SJSA1 (cell line): ENCODE measurements at places on chromosomes 16 and 17. TPM values are rescaled to one million over a fixed set of nuclear protein-coding genes. Genes with fewer than 3 reads are reported as not detected.

- peaks cover 22% of the 10 kb centered on the region for H3K4me1 ChIP-seq
- H3K4me3 ChIP-seq, result peak overlapping the region; percentile 64
- DNase-seq, result no peak
- H3K36me3 ChIP-seq, result peaks cover 21% of the 10 kb centered on the region
Observed at GRCh38 chr17:39196808-39197291, 619 bp downstream of the CACNB1 start.

DNA sequence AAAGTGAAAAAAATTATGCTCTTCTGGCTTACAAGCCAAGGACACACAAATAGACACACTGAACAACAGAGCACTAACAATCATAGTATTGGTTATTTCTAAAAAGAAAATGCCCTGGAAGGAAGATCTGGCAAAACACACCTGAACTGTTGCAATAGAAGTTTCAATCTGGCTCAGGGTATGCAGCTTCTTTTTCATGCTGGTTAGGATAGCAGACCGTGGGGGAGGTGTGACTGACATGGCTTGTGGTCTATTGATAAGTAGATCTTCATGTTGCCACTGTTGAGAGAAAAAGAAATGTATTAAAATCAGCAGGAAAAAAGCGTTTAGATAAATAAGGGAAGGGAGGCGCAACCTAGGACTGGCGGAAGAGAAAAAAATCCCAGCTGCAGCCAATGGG lies 26.5 kb upstream of the ARL6IP1 start:
- H3K27me3 ChIP-seq, result no peaks in the 10 kb centered on the region
- no peak for DNase-seq
- H3K4me1 ChIP-seq, result no peaks in the 10 kb centered on the region

GRCh38 chr16:17194190-17194780 lies 276.5 kb downstream of the XYLT1 start:
- no peaks in the 10 kb centered on the region for H3K4me1 ChIP-seq
- no peak overlapping the region for H3K27ac ChIP-seq
- H3K4me3 ChIP-seq, result no peak overlapping the region
- peaks cover 13% of the 10 kb centered on the region; the same call in 1 of the 2 replicates for H3K36me3 ChIP-seq

GRCh38 chr16:87580855-87581261 lies 21.4 kb upstream of the JPH3 start:
- H3K4me1 ChIP-seq, result peaks cover 69% of the 10 kb centered on the region
- H3K36me3 ChIP-seq, result no peaks in the 10 kb centered on the region
- no peaks in the 10 kb centered on the region for H3K27me3 ChIP-seq
- H3K4me3 ChIP-seq, result no peak overlapping the region

- H3K4me1 ChIP-seq, result no peaks in the 10 kb centered on the region
- peak; percentile 25 for DNase-seq
- H3K27ac ChIP-seq, result no peak overlapping the region
- H3K4me3 ChIP-seq, result no peak overlapping the region
Observed at GRCh38 chr17:6187836-6188235, 117.7 kb downstream of the WSCD1 start.

GRCh38 chr17:13283606-13284005 lies 265.8 kb upstream of the ELAC2 start:
- H3K27me3 ChIP-seq, result no peaks in the 10 kb centered on the region
- H3K4me1 ChIP-seq, result no peaks in the 10 kb centered on the region
- no peak overlapping the region for H3K4me3 ChIP-seq
- no peak overlapping the region for H3K27ac ChIP-seq

GRCh38 chr16:53678756-53679343 lies 24.8 kb downstream of the RPGRIP1L start:
- no peak for DNase-seq
- H3K4me1 ChIP-seq, result peaks cover 7% of the 10 kb centered on the region
- no peaks in the 10 kb centered on the region for H3K27me3 ChIP-seq
- no peaks in the 10 kb centered on the region; the same call in none of the 2 replicates for H3K36me3 ChIP-seq
- no peak overlapping the region for H3K4me3 ChIP-seq

GRCh38 chr16:86494039-86494564 lies 16.2 kb upstream of the FOXF1 start:
- no peak overlapping the region for H3K27ac ChIP-seq
- DNase-seq, result no peak
- no peaks in the 10 kb centered on the region for H3K27me3 ChIP-seq
- peaks cover 52% of the 10 kb centered on the region for H3K4me1 ChIP-seq

GRCh38 chr17:74643826-74644225 lies 20.3 kb upstream of the CD300E start:
- peaks cover 45% of the 10 kb centered on the region for H3K27me3 ChIP-seq
- DNase-seq, result no peak
- no peak overlapping the region for H3K27ac ChIP-seq
- no peaks in the 10 kb centered on the region for H3K36me3 ChIP-seq
- H3K4me1 ChIP-seq, result no peaks in the 10 kb centered on the region

DNA sequence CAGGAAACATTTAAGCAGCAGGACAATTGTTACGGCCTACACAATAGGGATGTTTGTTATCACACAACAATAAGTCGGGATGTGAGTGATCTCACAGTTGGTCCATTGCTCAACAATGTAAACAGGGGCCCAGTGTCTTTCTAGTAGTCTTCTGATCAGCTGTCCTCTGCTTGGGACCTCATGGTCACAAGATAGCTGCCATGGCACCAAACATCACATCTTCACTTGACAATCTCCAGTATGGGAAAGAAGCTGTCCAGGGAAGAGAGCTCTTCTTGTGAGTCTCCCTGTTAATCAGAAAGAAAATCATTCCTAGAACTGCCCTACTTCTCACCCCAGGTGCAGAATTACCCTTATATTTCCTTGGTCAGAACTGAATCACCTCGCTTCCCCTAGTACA lies 6.3 kb upstream of the GPRC5B start:
- no peaks in the 10 kb centered on the region for H3K36me3 ChIP-seq
- H3K27me3 ChIP-seq, result no peaks in the 10 kb centered on the region
- DNase-seq, result no peak
- H3K4me3 ChIP-seq, result no peak overlapping the region

DNA sequence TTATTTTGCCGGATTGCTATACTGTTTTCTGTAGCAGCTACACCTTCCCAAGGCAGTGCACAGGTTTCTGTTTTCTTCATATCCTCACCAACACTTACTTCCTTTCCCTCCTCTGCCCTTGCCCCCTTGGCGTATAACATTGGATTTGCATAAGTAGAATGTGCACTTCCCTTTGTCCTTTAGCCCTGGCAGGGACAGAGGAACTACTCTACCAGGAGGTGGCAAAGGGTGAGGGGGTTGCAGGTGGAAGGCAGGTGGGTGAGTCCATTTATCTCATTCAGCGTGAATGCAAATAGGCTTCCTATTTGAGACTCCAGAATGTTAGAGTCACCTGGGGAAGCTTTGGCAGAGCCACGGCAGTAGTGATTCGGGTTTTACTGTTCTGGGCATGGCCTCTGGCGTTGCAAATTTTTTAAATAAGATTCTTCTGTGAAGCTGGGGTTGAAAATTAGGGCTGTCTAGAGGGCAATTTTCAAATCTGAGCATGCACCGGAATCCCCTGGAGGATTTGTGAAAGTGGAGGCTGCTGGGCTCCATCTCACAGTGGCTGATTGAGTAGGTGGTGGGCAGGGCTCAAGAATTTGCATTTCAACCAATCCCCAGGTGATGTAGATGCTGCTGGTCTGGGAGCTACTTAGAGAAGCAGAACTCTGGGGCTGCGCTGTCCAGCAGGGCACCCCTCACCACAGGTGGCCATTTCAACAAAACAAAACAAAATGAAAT lies 84.7 kb downstream of the PLCG2 start:
- H3K4me1 ChIP-seq, result no peaks in the 10 kb centered on the region
- H3K36me3 ChIP-seq, result no peaks in the 10 kb centered on the region
- H3K27ac ChIP-seq, result no peak overlapping the region
- DNase-seq, result no peak

The ADAP2 gene
- total RNA-seq, result 0.13 and 1.3 TPM in 2 replicates

DNA sequence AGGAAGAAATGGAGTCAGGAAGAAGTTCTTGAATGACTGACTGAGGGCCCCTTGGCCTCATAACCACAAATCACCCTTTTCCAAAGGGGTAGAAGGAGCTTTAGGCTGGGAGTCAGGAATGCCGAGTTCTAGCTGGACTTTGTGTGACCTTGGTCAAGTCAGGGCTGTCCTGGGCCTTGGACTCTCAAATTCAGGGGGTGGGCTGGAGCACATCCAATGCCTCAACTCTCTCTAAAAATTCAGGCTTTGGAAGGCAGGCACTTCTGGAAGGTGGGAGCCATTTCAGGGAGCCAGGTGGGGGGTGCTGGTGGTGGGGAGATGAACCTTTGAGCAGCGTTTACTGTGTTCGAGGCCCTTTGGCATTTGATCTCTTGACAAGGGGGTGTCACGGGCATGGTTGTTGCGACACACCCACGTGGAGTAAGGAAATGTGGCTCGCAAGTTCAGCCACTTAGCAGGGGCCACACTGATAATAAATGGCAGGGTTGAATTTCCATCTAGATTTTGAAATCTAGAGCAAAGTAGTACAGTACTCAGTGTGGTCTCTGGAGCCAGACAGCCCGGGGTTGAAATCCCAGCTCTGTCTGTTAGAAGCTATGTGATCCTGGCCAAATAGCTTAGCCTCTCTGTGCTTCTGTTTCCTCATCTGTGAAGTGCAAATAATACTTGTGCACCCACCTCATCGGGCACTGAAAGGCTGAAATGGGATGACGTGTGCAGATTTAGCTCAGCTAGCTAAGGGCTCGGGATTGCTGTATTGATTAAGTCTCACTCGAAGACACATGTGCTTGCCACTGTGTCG lies 47.1 kb upstream of the CIBAR2 start:
- no peak overlapping the region for H3K4me3 ChIP-seq
- no peak overlapping the region for H3K27ac ChIP-seq
- no peaks in the 10 kb centered on the region for H3K36me3 ChIP-seq
- no peak for DNase-seq
- no peaks in the 10 kb centered on the region for H3K27me3 ChIP-seq

The KRT12 gene
- total RNA-seq, result not detected in 2 replicates

- H3K27ac ChIP-seq, result no peak overlapping the region
- DNase-seq, result no peak
- H3K36me3 ChIP-seq, result no peaks in the 10 kb centered on the region
- H3K27me3 ChIP-seq, result no peaks in the 10 kb centered on the region
- no peak overlapping the region for H3K4me3 ChIP-seq
Observed at GRCh38 chr16:5756969-5757368, 659.4 kb upstream of the EEF2KMT start.

GRCh38 chr17:47978324-47978723 lies 7.4 kb downstream of the CDK5RAP3 start:
- peaks cover 92% of the 10 kb centered on the region for H3K36me3 ChIP-seq
- H3K4me3 ChIP-seq, result no peak overlapping the region
- H3K27me3 ChIP-seq, result no peaks in the 10 kb centered on the region
- DNase-seq, result peak; percentile 76

- H3K27ac ChIP-seq, result no peak overlapping the region
- no peak for DNase-seq
- H3K4me1 ChIP-seq, result no peaks in the 10 kb centered on the region
- no peaks in the 10 kb centered on the region; the same call in 1 of the 2 replicates for H3K27me3 ChIP-seq
- no peaks in the 10 kb centered on the region for H3K36me3 ChIP-seq
Observed at GRCh38 chr17:58811290-58811689, 55.6 kb downstream of the PPM1E start.

DNA sequence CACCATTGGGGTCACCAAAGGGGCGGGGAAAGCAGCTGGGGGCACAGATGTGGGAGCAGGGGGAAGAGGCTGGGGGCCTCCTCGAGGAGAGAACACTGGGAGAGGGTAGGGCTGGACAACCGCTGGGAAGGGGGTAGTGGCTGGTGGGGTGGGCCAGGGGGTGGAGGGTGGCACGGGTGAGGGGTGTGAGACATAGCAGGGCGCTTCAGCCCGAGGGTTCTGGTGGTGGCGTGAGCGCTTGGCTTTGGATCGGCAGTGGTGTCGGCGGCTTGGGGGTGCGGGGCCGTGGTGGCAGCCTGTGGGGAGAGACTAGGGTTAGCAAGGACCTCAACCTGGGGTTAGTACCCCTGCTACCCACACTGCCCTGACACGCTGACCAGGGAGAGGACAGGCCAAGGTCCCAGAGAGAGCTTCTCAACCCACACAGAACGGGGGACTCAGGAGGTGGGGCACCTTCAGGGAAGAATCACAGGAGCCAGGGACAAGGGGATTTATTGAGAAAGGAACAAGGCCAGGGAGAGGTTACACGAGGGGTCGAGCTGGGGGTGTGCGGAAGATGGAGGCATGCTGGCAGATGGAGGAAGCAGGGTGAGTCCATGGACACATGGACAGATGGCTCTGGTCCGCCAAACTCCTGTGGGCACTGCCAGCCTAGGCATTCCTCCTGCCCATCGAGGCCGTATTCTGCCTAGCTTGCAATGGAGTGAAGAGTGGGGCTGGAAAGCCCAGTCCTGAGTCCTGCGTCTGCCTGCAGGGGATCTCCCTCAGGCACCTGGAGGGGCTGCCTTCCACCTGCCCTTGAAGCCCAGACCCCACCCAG lies 8.4 kb downstream of the PER1 start:
- no peak overlapping the region for H3K27ac ChIP-seq
- no peaks in the 10 kb centered on the region for H3K27me3 ChIP-seq
- no peak overlapping the region for H3K4me3 ChIP-seq
- H3K36me3 ChIP-seq, result peaks cover 61% of the 10 kb centered on the region
- DNase-seq, result peak; percentile 36

The PEMT gene
- total RNA-seq, result 49.2 and 49.3 TPM in 2 replicates

DNA sequence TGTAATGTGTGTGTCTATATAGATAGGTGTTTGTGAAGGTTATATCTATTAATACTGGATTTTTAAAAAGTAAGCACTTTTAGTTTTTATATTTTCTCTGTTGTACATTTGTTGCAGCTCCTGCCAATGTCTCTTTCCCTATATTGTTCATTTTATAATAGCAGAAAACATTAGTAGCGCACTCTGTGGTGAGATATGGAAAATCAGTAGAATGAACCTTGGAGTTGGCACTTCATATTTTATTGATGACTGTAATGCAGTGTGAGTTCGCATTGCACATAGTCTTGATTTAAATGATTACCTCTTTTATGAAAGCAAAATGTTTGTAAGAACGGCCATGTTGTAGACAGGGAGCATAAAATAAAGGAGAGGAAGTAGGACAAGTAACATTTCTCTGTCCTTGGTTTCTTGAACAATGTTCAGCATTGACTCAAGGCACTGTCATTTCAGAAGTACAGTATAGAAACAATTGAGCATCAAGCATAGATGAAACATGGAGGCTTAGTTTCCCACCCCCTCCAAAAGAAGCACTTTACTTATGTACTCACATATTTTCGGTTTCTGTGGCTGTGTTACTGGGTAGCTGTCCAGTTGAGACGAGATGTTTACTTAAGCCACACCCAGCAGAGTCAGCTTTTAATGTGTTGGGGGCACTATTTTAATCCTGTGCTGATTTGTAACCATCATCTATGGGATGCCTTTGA lies 74.0 kb downstream of the TANC2 start:
- H3K36me3 ChIP-seq, result no peaks in the 10 kb centered on the region
- H3K4me3 ChIP-seq, result no peak overlapping the region
- H3K27me3 ChIP-seq, result no peaks in the 10 kb centered on the region
- no peak for DNase-seq
- no peak overlapping the region for H3K27ac ChIP-seq

GRCh38 chr16:69166221-69166833 lies 20.6 kb upstream of the SNTB2 start:
- H3K36me3 ChIP-seq, result peaks cover 76% of the 10 kb centered on the region
- no peak for DNase-seq
- no peak overlapping the region for H3K27ac ChIP-seq
- no peaks in the 10 kb centered on the region for H3K27me3 ChIP-seq
- peaks cover 21% of the 10 kb centered on the region for H3K4me1 ChIP-seq

The CTRL gene
- 0.09 and 0.29 TPM in 2 replicates for total RNA-seq
